Caco-2 (cell line): ENCODE measurements at places on chromosomes 3 and 15. TPM values are rescaled to one million over a fixed set of nuclear protein-coding genes. Genes with fewer than 3 reads are reported as not detected.

DNA sequence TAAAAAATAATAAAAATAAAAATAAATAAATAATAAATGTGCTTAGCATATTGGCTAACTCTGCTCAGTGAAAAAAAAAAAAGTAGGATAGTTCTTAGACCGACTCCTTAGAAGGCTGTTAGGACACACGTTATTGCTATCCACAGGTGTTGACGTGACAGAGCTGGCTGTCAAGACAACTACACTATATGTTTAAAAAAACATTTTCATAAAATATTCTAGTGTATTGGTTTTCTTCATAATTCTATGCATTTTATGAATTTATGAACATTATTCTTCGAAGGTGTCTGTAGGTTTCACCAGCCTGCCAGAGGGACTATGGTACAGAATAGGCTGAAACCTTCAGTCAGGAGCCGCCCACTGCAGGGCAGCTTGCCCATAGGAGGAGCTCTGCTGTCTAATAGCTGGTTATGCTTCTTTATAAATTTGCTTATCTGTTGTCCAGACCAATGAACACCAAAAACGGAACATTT lies 9.2 kb downstream of the TM4SF1 start:
- H3K27ac ChIP-seq: no peak overlapping the region
- H3K27me3 ChIP-seq: no peaks in the 10 kb centered on the region

ERICH6 gene
- total RNA-seq: not detected in 2 replicates

LYZL4 gene
- total RNA-seq: not detected in 2 replicates

CMTM8 gene
- total RNA-seq: 28.2 and 28.5 TPM in 2 replicates

GRCh38 chr3:187748050-187748481 lies 2.8 kb upstream of the BCL6 start:
- peaks cover 44% of the 10 kb centered on the region for H3K4me1 ChIP-seq
- H3K4me3 ChIP-seq: no peak overlapping the region
- H3K36me3 ChIP-seq: no peaks in the 10 kb centered on the region
- H3K27ac ChIP-seq: no peak overlapping the region

GRCh38 chr3:46092702-46093080 lies 65.4 kb upstream of the XCR1 start:
- DNase-seq: no peak
- H3K4me1 ChIP-seq: peaks cover 12% of the 10 kb centered on the region; the same call in 1 of the 2 replicates
- no peaks in the 10 kb centered on the region for H3K27me3 ChIP-seq
- H3K36me3 ChIP-seq: no peaks in the 10 kb centered on the region
- H3K27ac ChIP-seq: no peak overlapping the region
- no peak overlapping the region for H3K4me3 ChIP-seq

DNA sequence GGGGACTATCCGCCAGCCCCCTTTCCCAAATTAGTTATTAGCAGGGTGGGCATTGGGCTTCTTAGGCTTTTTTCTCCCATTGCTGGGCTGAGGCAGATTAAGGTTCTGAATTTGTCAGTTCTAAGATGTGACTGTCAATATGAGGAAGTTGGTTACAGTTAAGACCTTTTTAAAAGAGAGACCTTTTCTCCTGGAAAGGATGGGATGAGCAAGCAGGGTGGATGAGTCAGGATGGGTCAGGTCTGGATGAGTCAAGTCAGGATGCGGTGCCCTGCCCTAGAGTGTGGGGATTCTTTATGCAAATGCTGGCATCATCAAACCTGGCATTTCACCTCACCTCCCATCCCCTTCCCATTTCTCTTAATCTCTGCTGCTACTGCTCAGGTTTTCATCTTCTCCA lies 1.9 kb downstream of the AEN start:
- peaks cover 7% of the 10 kb centered on the region; the same call in 1 of the 2 replicates for H3K4me1 ChIP-seq
- no peak overlapping the region for H3K4me3 ChIP-seq
- no peak for DNase-seq

- H3K4me1 ChIP-seq: no peaks in the 10 kb centered on the region
- H3K4me3 ChIP-seq: no peak overlapping the region
These were observed 87.4 kb downstream of the FLNB start for GRCh38 chr3:58095603-58096138.

P2RY1 gene
- 6.0 and 8.5 TPM in 2 replicates for total RNA-seq

DNA sequence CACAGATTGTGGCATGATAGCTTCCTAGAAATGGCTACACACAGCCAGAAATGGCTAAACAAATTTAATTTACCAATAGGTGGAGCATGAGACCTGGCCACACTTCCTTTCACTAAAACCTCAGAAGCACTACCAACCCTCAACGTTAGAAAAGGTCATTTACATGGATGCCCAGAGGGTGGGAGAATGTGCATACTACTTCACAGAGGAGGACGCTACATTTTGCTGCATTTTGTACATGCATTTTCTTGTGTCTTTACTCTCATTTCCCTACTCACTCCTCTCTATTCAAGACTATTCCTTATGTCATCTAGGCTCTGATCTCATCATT lies 40.1 kb downstream of the C2CD4B start:
- no peak overlapping the region for H3K4me3 ChIP-seq
- DNase-seq: no peak
- H3K27me3 ChIP-seq: no peaks in the 10 kb centered on the region

DNA sequence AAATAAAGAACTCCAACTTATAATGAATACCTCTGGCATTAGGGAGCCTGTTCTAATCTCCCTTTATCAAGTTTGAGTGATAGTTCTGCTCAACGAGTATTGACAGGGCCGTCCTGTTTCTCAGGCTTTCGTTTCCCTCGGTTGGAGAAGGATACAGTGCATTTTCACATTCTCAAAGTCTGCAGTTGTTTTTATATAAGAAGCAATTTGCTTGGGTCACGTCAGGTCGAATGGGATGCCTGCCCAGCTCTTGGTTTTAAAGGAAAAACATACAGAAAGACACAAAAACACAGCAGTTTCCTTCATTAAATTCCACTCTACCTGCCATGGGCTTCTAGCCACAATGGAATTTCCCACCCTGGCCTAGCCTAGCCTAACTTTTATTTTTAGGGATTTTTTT lies 366.3 kb downstream of the TIGIT start:
- DNase-seq: no peak
- no peak overlapping the region for H3K4me3 ChIP-seq
- no peak overlapping the region for H3K27ac ChIP-seq
- peaks cover 12% of the 10 kb centered on the region; the same call in 1 of the 2 replicates for H3K4me1 ChIP-seq

- H3K4me3 ChIP-seq: peak overlapping the region; percentile 80; the same call in 1 of the 2 replicates
- peak overlapping the region; percentile 82 for H3K27ac ChIP-seq
- peaks cover 9% of the 10 kb centered on the region for H3K4me1 ChIP-seq
These were observed 976 bp upstream of the NUP210 start for GRCh38 chr3:13420831-13421765.

- H3K27ac ChIP-seq: no peak overlapping the region
- peak overlapping the region; percentile 41 for H3K4me3 ChIP-seq
- peak; percentile 90 for DNase-seq
- H3K36me3 ChIP-seq: no peaks in the 10 kb centered on the region
These were observed 54.8 kb upstream of the SPESP1 start for GRCh38 chr15:68875377-68876116.

MUC20 gene
- total RNA-seq: 0.88 and 1.9 TPM in 2 replicates

DNA sequence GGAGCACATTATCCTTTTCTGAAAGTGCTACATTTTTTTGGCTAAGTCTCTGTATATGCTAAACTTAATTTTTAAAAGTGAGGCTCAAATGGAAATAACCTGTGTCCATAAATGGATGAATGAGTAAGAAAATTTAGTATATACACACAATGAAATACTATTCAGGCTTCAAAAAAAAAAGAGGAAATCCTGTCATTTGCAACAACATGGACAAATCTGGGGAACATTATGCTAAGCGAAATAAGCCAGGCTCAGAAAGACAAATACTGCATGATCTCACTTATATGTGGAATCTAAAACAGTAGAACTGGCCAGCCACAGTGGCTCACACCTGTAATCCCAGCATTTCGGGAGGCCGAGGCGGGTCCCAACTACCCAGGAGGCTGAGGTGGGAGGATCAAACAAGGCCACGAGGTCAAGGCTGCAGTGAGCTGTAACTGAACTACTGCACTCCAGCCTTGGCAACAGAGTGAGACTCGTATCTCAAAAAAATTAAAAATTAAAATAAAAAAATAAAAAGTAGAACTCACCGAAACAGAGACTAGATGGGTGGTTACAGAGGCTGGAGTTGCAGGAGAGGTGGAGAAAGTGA lies 25.8 kb downstream of the CCDC12 start:
- peaks cover 3% of the 10 kb centered on the region; the same call in 1 of the 2 replicates for H3K36me3 ChIP-seq
- H3K4me3 ChIP-seq: no peak overlapping the region
- peaks cover 45% of the 10 kb centered on the region for H3K4me1 ChIP-seq
- DNase-seq: no peak
- H3K27ac ChIP-seq: no peak overlapping the region
- no peaks in the 10 kb centered on the region for H3K27me3 ChIP-seq

GRCh38 chr3:144683065-144683464 lies 711.4 kb downstream of the DIPK2A start:
- no peak for DNase-seq
- H3K4me3 ChIP-seq: no peak overlapping the region
- no peaks in the 10 kb centered on the region for H3K27me3 ChIP-seq

IGSF11 gene
- total RNA-seq: 0.37 and 0.41 TPM in 2 replicates

- DNase-seq: no peak
- no peak overlapping the region for H3K27ac ChIP-seq
- peaks cover 4% of the 10 kb centered on the region for H3K36me3 ChIP-seq
- no peaks in the 10 kb centered on the region for H3K27me3 ChIP-seq
- no peak overlapping the region for H3K4me3 ChIP-seq
- H3K4me1 ChIP-seq: no peaks in the 10 kb centered on the region
These were observed 223.7 kb downstream of the PCCB start for GRCh38 chr3:136473716-136474326.

DNA sequence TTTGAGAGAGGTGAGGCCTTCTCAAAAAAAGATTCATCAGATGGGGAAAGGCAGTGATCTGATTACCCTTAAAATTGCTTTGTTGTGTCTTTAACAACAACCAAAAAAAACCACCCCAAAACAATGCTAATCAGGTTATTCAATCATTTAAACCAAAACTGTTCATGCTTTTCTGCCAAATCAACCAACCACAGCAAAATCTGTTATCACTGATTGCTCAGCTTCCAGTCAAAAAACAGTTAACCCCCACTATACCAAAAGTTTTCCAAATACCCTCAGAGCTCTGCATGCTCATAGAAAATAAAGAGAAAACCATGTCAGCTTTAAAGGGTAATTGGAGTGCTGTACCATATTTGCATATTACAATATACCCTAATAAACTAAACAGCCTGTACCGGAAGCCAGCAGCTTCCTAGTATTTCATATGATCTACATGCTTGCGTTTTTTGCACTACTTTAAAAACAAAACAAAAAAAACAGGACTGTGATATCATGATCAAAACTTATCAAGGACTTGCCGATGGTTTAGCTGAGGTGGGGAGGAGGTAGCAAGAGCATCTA lies 22.8 kb downstream of the SATB1 start:
- H3K27ac ChIP-seq: no peak overlapping the region
- H3K4me1 ChIP-seq: no peaks in the 10 kb centered on the region
- H3K36me3 ChIP-seq: no peaks in the 10 kb centered on the region
- DNase-seq: no peak

- DNase-seq: no peak
- H3K27me3 ChIP-seq: no peaks in the 10 kb centered on the region; the same call in 1 of the 2 replicates
- H3K27ac ChIP-seq: no peak overlapping the region
- H3K36me3 ChIP-seq: no peaks in the 10 kb centered on the region
These were observed 24.8 kb upstream of the IQCF2 start for GRCh38 chr3:51836606-51837005.

- no peaks in the 10 kb centered on the region for H3K4me1 ChIP-seq
- H3K27ac ChIP-seq: no peak overlapping the region
- H3K4me3 ChIP-seq: no peak overlapping the region
- peak; percentile 7 for DNase-seq
These were observed 14.1 kb downstream of the TBC1D21 start for GRCh38 chr15:73887481-73887880.

GRCh38 chr3:116824208-116824607 lies 114.6 kb downstream of the TUSC7 start:
- no peak overlapping the region for H3K27ac ChIP-seq
- H3K4me3 ChIP-seq: no peak overlapping the region
- DNase-seq: no peak
- H3K4me1 ChIP-seq: no peaks in the 10 kb centered on the region
- H3K27me3 ChIP-seq: no peaks in the 10 kb centered on the region

- DNase-seq: no peak
- no peak overlapping the region for H3K27ac ChIP-seq
- no peaks in the 10 kb centered on the region for H3K36me3 ChIP-seq
These were observed 597.3 kb downstream of the ZIC1 start for GRCh38 chr3:148006508-148006907.

ZBTB20 gene
- 12.8 and 16.5 TPM in 2 replicates for total RNA-seq

CX3CR1 gene
- 0.61 TPM in 1 of 2 replicates, not detected in the other for total RNA-seq

- H3K36me3 ChIP-seq: no peaks in the 10 kb centered on the region
- no peak overlapping the region for H3K27ac ChIP-seq
- no peak overlapping the region for H3K4me3 ChIP-seq
- DNase-seq: no peak
- H3K4me1 ChIP-seq: no peaks in the 10 kb centered on the region
These were observed 4.9 kb downstream of the MUC4 start for GRCh38 chr3:195806916-195807231.

- no peak overlapping the region for H3K27ac ChIP-seq
- H3K36me3 ChIP-seq: no peaks in the 10 kb centered on the region
- no peaks in the 10 kb centered on the region for H3K27me3 ChIP-seq
These were observed 29.7 kb upstream of the NDUFB4 start for GRCh38 chr3:120566243-120566975.

BRK1 gene
- 94.9 and 115 TPM in 2 replicates for total RNA-seq

DNA sequence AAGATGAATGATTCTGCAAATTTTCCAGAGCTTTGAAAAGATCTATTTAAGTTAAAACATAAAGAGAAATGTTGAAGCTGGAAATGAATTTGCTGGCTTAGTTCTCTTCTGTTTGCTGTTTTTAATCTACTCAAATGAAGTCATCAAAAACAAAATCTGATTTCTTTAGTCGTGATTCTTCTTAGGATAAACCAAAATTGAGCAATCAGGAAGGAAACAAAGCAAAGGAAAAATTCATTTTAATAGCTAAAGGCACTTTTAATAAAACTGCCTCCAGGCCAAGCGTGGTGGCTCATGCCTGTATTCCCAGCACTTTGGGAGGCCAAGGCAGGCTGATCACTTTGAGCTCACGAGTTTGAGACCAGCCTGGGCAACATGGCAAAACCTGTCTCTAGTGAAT lies 91.2 kb downstream of the DUT start:
- H3K27me3 ChIP-seq: peaks cover 2% of the 10 kb centered on the region
- H3K27ac ChIP-seq: no peak overlapping the region
- DNase-seq: no peak
- H3K4me1 ChIP-seq: no peaks in the 10 kb centered on the region
- no peak overlapping the region for H3K4me3 ChIP-seq

GRCh38 chr3:177703788-177704187 lies 506.5 kb upstream of the TBL1XR1 start:
- no peaks in the 10 kb centered on the region for H3K27me3 ChIP-seq
- H3K27ac ChIP-seq: no peak overlapping the region
- H3K36me3 ChIP-seq: no peaks in the 10 kb centered on the region
- DNase-seq: no peak
- H3K4me1 ChIP-seq: no peaks in the 10 kb centered on the region

CD80 gene
- total RNA-seq: not detected in 2 replicates

DNA sequence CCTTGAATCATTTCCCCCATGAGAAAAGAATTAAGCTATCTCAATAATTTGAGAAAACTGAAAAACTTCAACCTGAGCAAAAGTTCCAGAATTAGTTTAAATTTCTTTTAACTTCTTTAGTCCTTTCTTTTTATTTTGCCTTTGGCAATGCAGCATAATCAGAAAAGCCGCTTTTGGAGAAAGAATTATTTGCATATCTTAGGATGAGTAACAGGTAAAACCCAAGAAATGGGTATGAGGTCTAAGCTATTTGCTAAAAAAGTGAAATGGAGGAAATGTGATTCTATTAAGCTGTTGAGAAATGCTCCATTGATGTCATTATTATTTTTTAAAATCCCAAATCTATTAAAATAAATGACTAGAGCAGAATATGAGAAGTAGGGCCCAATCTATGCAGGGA lies 1238.3 kb upstream of the GBE1 start:
- DNase-seq: no peak
- no peaks in the 10 kb centered on the region for H3K36me3 ChIP-seq
- no peak overlapping the region for H3K4me3 ChIP-seq
- no peak overlapping the region for H3K27ac ChIP-seq
- no peaks in the 10 kb centered on the region for H3K27me3 ChIP-seq

LEO1 gene
- total RNA-seq: 30.7 and 32.2 TPM in 2 replicates
